ENCODE measurements at places on chromosomes 2 and 18. TPM values are rescaled to one million over a fixed set of nuclear protein-coding genes. Genes with fewer than 3 reads are reported as not detected.

HTRA2 gene
- total RNA-seq: 54.2 TPM

DNAH7 gene
- 11.4 TPM for total RNA-seq

TRIM54 gene
- not detected for total RNA-seq

CLIP4 gene
- 49.3 TPM for total RNA-seq

IL18RAP gene
- 0.41 TPM for total RNA-seq

FEV gene
- not detected for total RNA-seq

RAB17 gene
- 0.41 TPM for total RNA-seq

TIGD1 gene
- total RNA-seq: 10.6 TPM

KYNU gene
- total RNA-seq: under 0.01 TPM

Data from frontal cortex (tissue), 4 donors.